ENCODE measurements at places on chromosomes 11 and 22.

- DNase-seq, result no peak
Observed at GRCh38 chr11:105332171-105332570, 192.6 kb upstream of the CARD18 start.

- DNase-seq, result no peak
Observed at GRCh38 chr11:12090061-12090591, 20.3 kb upstream of the MICAL2 start.

- no peak for DNase-seq
Observed at GRCh38 chr11:73003088-73003487, 139.0 kb downstream of the FCHSD2 start.

- no peak for DNase-seq
Observed at GRCh38 chr11:116373104-116373944, 399.5 kb downstream of the BUD13 start.

DNA sequence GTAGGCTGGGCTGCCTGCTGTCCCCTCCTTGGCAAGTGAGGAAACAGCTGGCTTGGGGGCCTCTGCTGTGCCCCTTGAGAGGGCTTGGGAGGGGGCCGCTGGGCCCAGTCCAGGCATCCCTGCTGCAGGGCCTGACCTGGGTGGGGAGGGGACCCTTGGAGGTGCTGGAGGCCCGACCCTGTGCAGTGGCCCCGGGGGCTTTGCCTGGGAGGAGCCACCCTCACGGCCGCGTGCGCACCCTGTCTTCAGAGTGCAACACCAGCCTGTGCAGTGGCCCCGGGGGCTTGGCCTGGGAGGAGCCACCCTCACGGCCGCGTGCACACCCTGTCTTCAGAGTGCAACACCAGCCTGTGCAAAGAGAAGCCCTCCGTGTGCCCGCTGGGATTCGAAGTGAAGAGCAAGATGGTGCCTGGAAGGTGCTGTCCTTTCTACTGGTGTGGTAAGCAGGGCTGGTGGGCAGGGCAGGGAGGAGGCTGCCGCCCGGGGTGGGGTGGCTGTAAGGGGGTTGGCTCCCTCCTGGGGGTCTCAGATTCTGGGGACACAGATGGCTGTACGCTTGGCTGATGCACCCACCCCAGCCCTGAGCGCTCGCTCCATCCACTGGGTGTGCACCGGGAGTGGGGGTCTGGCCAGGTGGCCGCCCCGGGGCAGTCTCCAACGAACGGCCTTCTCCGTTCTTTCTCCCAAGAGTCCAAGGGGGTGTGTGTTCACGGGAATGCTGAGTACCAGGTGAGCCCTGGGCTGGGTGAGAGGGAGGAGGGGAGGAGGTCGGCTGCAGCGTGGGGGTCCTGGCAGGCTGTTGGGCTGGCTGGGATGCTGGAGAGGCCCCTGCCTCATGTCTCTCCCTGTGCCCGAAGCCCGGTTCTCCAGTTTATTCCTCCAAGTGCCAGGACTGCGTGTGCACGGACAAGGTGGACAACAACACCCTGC, 32.9 kb downstream of the MUC2 start:
- no peak for DNase-seq

DNA sequence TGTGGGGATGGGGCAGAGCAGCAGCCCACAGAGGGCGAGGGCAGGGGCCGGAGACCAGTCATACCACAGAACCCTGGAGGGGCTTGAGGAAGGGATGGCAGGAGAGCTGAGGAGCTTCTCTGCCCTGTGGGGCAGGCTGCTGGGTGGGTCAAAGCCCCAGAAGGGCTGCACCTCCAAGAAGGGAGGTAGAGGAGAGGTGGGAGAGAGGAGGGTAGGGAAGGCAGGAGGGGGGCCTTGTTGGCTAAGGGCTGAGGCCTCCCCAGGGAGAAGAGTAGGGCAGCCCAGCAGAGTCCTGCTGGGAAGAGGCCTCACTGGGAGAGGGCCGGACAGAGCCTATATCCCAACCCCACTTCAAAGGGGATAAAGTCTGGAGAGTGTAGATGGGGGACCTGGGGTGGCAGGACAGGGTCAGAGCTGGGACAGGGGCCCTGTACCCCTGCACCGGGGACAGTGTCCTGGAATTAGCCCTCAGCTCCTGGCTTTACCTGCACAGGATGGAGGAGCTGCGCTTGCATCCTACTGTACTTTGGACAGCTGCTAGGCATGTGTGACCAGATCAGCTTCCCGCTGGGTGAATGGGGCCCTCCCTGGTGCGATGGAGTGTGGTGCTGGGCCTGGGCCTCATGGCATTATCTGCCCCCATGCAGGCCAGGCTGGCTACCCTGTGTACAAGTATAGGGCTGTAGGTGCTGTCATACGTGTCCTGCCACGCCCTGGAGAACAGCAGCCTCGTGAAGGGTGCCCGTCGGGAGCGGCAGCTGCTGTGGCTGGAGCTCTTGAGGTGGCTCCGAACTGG, 7.3 kb downstream of the DGCR6L start:
- no peak for DNase-seq

DNA sequence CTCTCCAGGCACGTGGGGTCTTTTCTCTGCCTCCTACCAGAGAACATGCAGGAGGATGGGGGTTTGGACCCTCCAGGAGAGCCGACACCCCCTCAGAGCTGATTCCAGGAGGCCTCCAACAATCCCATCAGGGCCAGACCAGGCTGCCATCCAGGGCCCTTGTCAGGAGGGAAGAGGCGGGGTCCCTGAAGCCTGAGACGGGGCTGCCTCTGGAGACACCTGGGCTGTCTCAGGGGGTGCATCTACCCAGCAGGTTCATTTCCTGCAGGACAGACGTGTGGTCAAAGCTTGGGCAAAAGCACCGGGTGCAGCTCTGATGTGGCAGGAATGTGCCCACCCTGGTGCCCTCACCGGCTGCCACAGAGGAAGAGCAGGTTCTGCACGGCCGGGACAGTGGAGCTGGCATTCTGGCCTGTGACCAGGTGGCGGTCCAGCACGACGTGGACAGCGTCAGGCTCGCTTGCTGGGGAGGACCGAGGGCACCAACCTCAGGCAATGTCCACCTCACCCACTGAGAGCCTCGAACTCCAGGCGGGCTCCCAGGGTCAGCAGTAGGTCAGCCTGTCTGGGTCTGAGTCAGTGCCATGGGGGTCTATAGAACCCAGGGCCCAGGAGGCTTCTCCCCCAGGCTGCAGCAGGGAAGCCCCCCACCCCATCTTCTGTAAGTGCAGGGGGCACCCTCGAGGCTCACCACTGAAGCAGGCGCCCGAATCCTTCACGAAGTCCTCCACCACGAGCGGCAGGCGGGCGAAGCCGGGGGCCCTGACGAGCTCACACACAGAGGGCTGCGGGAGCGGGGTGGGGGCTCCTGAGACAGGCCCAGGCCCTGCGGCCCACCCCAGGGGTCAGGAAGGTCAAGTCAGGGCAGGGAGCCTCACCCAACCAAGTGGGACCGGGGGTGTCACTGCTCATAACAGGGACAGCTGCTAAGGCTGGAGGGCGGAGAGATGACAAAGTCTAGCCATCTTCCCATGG, 6.4 kb downstream of the GATD1 start:
- DNase-seq, result no peak

GRCh38 chr11:108666373-108666772, 1.5 kb downstream of the DDX10 start:
- DNase-seq, result no peak

DNA sequence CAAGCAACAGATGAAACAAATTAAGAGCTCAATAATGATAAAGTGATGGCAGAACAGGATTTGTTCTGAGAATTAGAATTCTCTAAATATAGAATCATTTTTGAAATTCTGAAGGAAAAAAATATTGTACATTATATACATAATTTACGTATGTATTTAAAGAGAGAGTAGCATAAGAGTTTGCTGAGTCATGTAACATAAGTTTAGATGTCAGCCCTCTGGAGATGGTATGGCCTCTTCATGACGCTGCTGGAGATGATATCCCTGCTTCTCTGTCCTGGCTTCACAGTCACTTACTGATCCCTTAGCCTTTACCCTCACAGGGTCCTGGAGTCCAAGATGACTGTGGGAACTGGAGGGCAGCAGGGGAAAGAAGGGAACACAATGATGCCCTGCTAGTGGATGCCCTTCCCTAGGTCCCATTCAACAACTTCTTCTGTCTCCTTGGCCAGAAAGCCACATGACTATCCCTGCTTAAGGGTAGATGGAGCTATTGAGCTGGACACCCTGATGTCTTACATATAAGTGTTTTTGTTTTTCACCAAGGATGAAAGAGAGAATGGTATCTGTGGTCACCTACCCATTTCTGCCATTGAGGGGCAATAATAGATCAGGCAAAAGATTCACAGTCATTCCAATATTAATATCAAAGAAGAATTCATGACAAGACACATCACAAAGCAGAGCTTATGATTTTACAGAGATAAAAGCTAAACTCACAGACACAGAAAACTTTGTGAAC, 753.1 kb downstream of the TBC1D22A start:
- no peak for DNase-seq

GRCh38 chr11:6657346-6657745, 1.7 kb upstream of the DCHS1 start:
- no peak for DNase-seq

GRCh38 chr11:117871160-117871559, 5.3 kb downstream of the FXYD6 start:
- no peak for DNase-seq

DNA sequence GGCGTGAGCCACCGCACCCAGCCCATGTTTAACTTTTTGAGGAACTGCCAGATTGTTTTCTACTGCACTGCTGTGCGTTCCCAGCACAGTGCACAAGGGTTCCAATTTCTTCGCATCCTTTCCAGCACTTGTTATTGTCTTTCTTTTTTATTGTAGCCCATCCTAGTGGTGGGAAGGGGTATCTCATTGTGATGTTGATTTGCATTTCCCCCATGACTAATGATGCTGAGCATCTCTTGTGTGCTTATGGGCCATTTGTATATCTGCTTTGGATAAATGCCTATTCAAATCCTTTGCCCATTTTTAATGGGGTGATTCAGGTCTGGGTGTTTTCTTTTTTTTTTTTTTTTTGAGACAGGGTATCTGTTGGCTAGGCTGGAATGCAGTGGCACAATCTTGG, 36.6 kb upstream of the SYT7 start:
- no peak for DNase-seq

DNA sequence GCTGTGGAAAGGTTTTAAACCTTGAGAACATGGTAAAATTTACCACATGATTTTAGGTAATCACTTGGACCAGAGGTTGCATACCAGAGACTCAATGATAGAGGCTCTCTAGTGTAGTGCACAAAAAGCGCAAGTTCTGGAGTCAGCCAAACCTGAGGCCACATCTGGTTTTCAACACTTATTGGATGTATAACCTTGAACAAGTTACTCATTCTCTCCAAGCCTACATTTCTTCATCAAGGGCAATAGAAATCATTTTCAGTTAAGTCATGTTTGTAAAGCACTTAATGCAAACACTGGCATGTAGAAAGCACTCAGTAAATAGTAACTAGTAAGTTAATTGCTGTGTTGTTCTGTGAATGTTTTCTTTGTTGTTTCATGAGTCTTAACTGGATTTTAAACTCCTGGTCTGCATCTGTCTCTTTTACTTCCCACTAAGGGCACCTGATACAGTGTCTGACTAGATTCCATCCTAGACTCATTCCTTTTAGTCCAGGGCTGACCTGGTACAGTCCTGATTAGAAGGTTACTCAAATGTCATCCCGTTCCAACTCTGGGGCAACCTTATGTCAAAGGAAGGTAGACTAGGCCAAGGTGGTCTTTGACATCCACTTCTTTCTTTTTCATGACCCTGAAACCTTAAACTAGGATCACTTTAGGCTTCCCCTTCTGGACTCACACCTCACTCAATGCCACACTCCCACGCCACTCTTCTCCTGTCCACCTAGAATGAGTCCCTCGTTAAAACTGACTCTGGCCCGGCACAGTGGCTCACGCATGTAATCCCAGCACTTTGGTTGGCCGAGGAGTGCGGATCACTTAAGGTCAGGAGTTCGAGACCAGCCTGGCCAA, 34.5 kb upstream of the EED start:
- no peak for DNase-seq
